HCT116 (cell line): ENCODE measurements at places on chromosomes 4 and X.

DNA sequence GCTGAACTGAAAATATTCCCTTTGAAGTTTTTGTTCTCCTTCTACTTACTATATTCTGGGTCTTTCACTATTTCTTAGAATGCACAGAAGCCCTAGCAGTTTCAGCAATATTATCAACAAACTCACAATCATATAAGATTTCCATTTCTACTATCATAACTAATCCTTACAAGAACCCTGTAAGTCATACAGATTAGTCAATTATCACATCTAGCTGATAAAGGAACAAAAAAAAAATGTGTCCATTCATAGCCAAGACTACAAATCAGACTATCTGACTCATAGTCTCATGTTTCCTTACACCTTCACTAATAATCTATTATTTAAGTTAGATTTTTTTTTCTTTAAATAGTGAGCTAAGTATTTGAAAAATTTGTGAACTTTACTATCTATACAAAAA is 72.5 kb downstream of the LRBA start:
- no peak overlapping the region for H3K27ac ChIP-seq
- H3K27me3 ChIP-seq = no peaks in the 10 kb centered on the region
- H3K36me3 ChIP-seq = no peaks in the 10 kb centered on the region
- H3K4me1 ChIP-seq = peaks cover 13% of the 10 kb centered on the region
- no peak overlapping the region for H3K4me3 ChIP-seq

DNA sequence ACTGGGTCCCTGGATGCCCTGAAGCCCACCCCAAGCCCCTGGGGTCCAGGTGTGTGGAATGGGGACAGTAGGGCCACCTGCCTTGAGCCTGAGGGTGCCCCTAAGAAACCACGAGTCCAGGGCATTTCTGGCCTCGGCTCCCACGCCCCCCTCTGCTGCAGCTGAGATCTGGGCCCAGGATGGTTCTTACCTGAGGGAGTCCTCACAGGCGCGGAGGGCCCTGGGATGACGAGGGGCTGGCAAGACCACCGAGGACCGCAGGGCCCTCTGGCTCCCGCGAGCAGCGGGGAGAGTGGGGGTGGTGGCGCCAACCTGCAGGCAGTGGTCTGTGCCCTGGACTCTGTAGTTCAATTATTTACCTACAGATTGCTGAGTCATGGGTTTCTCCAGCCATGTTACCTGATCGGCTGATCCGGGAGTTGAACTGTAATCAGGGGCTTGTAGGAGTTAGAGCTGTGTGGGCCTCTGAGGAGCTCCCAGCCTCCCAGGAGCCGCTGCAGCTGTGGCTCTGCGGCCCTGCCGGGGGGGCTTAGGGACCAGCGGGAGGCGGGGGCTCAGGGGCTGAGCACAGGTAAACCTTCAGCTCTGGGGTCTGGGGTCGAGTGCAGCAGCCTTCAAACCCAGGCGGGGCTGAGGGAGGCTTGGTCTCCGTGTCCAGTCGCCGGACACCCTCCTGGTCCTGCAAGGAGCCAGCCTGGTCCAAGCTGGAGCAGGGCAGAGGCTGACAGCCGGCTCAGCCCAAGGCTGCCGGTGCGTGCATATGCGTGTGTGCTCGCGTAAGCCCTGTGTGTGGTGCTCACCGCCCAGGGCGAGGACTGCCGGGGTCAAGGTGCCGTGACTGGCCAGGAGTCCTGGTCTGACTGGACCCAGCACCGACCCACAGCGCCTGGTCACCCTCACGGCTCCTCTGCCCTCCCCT is at the start of gene SLC26A1:
SLC26A1 (minus strand) TSS at position 294 of the 919 bp plus-strand sequence. CDS start 1,701 bp downstream, outside the sequence.
- peak within 1 kb of the TSS; percentile 53 for H3K27ac ChIP-seq
- peak within 1 kb of the TSS; percentile 28; the same call in 1 of the 2 replicates for H3K4me3 ChIP-seq
- H3K4me1 ChIP-seq = peaks cover 14% of the 10 kb centered on the region

DNA sequence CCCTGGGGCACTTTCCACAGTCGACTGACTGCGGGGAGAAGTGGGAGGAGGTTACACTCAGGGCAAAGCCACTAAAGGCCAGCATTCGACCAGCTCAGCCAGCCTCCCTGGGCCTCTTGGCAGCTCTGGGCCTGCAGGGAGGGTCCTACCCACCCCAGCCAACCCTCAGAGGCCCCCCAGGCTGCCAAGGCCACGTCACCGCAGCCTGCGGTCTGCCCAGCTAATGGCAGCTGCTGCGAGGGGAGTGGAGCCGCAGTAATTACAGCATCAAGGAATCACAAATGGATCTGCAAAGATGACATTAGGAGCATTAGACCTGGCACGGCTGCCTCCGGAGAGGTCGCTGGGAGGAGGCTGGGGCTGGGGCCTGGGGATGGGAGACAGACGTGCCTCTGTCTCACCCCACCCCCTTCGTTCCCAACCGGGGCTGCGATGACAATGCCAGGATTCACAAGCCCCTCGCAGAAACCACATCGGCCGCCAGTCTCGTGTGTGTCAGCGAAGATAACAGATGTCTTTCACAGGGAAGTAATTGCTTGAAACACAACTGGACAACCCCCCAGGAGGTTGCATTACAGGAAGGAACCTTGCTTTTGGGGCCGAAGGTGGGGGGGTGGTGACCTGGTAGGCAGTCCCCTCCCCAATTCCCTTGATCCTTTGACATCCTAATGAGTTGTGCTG is 367.6 kb downstream of the BCOR start:
- H3K36me3 ChIP-seq = no peaks in the 10 kb centered on the region
- H3K4me1 ChIP-seq = peaks cover 8% of the 10 kb centered on the region
- H3K27me3 ChIP-seq = no peaks in the 10 kb centered on the region
- no peak overlapping the region for H3K4me3 ChIP-seq

GRCh38 chr4:118743867-118744266 is 58.7 kb downstream of the METTL14 start:
- H3K4me1 ChIP-seq = no peaks in the 10 kb centered on the region
- no peak for DNase-seq
- peaks cover 10% of the 10 kb centered on the region; the same call in 1 of the 2 replicates for H3K36me3 ChIP-seq
- H3K4me3 ChIP-seq = no peak overlapping the region
- H3K27me3 ChIP-seq = no peaks in the 10 kb centered on the region

- H3K4me3 ChIP-seq = no peak overlapping the region
- no peaks in the 10 kb centered on the region for H3K36me3 ChIP-seq
- no peaks in the 10 kb centered on the region for H3K27me3 ChIP-seq
- no peak for DNase-seq
Measured at GRCh38 chrX:71216485-71216884, 6.5 kb upstream of the GJB1 start.

GRCh38 chr4:135268369-135268768 is 1066.8 kb upstream of the PABPC4L start:
- no peak for DNase-seq
- no peaks in the 10 kb centered on the region for H3K4me1 ChIP-seq
- no peak overlapping the region for H3K27ac ChIP-seq
- no peaks in the 10 kb centered on the region for H3K27me3 ChIP-seq
- H3K36me3 ChIP-seq = no peaks in the 10 kb centered on the region

DNA sequence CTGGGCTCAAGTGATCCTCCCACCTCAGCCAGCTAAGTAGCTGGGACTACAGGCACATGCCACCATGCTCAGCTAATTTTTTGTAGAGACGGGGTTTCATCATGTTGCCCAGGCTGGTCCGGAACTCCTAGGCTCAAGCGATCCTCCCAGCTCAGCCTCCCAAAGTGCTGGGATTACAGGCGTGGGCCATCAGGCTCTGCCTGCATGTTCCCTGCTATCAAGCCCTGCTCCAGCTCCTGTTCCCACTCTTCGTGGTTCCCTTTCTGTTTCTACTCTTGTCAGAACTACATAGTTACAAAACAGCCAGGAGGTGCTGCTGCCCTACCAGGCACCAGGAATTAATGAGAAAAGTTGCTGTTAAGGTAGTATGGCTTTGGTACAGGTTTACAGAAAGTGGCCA is 8.7 kb downstream of the TIMP1 start:
- no peak overlapping the region for H3K27ac ChIP-seq
- H3K36me3 ChIP-seq = no peaks in the 10 kb centered on the region; the same call in 1 of the 2 replicates
- H3K4me1 ChIP-seq = no peaks in the 10 kb centered on the region
- no peaks in the 10 kb centered on the region for H3K27me3 ChIP-seq

DNA sequence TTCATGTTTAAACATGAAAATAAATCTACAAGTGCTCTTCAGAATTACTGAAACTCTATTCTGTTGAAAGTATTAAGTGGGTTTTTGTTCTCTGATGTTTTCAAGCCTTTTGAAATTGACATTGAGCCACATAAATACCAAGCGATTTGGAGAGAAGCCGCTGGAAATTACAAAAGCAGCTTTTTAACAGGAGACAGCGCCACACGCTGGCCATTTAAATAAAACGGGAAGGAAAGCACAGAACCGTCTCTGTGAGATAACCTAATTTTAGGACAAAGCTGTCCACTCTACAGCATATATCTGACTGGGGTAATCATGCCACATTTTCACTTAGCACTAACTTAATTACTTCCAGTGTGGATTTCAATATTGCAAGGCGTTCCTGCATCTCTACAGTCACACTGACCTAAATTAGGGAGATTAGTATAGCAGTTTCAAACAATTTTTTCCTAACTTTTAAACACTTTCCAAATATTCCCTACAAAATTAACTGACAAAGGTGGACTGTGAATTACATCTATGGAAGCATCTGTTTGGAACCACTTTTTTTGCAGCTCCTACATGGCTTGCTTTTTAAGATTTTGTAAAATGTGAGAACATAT is 6.8 kb upstream of the ANOS1 start:
- no peaks in the 10 kb centered on the region for H3K27me3 ChIP-seq
- no peak overlapping the region for H3K27ac ChIP-seq
- H3K36me3 ChIP-seq = no peaks in the 10 kb centered on the region
- no peak for DNase-seq
- H3K4me3 ChIP-seq = no peak overlapping the region

DNA sequence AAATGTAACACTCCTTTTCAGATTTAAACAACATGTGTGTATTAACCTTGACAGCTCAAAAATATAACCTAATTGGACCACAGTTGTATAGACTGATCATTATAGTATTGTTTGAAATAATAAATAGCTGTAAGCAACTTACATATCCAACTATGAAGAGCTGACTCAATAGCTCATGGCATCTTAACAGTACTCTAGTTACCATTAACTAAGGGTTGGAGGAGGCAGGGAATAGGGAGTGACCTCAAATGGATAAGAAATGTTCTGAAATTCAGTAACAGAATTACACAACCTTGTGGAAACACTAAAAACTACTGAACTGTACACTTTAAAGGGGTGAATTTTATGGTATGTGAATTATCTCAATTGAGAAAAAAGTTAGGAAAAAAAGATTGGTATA is 136.5 kb upstream of the CPEB2 start:
- H3K4me3 ChIP-seq = no peak overlapping the region
- DNase-seq = no peak
- no peaks in the 10 kb centered on the region for H3K36me3 ChIP-seq
- H3K4me1 ChIP-seq = no peaks in the 10 kb centered on the region

- H3K4me1 ChIP-seq = no peaks in the 10 kb centered on the region
- H3K27ac ChIP-seq = no peak overlapping the region
- H3K36me3 ChIP-seq = no peaks in the 10 kb centered on the region
- no peak for DNase-seq
Measured at GRCh38 chr4:20391198-20391597, 139.5 kb downstream of the SLIT2 start.

- H3K27me3 ChIP-seq = 0 out of 2 replicates have a peak, but pooled peaks cover 2% of the 10 kb centered on the region
- no peak for DNase-seq
- no peak overlapping the region for H3K4me3 ChIP-seq
- no peaks in the 10 kb centered on the region for H3K36me3 ChIP-seq
- no peaks in the 10 kb centered on the region for H3K4me1 ChIP-seq
- H3K27ac ChIP-seq = no peak overlapping the region
Measured at GRCh38 chrX:104427693-104428092, 138.3 kb upstream of the IL1RAPL2 start.

GRCh38 chrX:4675686-4676300 is 962.3 kb upstream of the PRKX start:
- H3K36me3 ChIP-seq = no peaks in the 10 kb centered on the region
- no peak overlapping the region for H3K27ac ChIP-seq
- H3K4me3 ChIP-seq = no peak overlapping the region
- DNase-seq = no peak
- H3K4me1 ChIP-seq = no peaks in the 10 kb centered on the region

- no peak for DNase-seq
- H3K4me1 ChIP-seq = no peaks in the 10 kb centered on the region
- H3K27me3 ChIP-seq = no peaks in the 10 kb centered on the region
- no peaks in the 10 kb centered on the region for H3K36me3 ChIP-seq
Measured at GRCh38 chrX:16986169-16986568, 39.7 kb downstream of the REPS2 start.

GRCh38 chr4:26127851-26128337 is 192.9 kb upstream of the RBPJ start:
- no peaks in the 10 kb centered on the region for H3K4me1 ChIP-seq
- H3K27ac ChIP-seq = no peak overlapping the region
- no peaks in the 10 kb centered on the region for H3K36me3 ChIP-seq
- H3K4me3 ChIP-seq = no peak overlapping the region
- H3K27me3 ChIP-seq = no peaks in the 10 kb centered on the region

DNA sequence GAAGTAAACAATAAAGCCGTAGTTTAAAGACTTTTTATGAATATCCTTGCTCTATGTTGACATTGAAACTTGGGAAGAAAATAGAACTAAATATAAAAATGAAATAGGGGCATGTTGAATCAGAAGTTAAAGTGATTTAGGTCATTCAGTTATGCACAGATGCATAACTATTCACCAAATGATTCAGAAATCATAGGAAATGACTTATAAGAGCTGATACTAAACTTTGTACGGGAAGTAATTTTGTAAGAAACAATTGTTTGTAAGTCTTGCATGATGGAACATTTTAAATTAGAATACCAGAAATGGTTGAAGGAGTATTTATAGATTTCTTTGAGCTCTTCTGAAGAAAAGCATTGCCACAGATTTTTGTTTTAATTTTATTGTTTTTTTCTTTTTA is 246.5 kb downstream of the CPE start:
- no peak overlapping the region for H3K4me3 ChIP-seq
- no peaks in the 10 kb centered on the region; the same call in 1 of the 2 replicates for H3K4me1 ChIP-seq
- H3K27me3 ChIP-seq = no peaks in the 10 kb centered on the region

DNA sequence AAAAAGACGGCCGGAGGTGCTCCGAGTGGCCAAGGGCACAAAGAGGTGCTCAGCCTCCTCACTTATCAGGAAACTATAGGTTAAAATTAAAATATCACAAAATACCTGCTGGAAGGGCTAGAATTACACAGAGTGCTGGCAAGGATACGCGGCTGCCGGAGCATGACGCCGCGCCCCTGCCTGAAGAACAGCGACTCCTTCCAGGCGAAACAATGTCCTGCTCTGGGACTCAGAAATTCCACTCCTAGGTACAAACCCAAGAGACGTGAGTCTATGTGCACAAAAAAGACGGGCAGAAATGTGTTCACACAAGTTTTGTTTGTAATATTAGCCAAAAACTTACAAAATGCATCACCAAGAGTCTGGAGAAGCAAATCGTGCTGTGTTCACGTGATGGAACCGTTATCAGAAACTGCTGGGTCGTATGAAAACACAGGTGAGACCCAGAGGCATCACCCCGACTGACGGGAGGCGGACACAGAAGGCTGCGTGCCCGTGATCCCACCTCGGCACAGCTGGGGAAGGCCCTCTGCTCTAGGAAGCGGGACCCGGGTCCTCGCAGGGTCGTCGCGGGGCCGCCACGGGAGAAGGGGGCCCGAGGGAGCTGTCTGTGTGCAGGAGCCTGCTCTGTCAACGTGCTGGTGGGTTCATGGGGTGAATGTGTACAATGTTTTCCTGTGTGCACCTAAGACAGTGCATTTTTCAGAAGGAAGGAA is 27.6 kb downstream of the CTBP1 start:
- peaks cover 30% of the 10 kb centered on the region for H3K36me3 ChIP-seq
- no peak for DNase-seq
- no peak overlapping the region for H3K4me3 ChIP-seq
- H3K27ac ChIP-seq = no peak overlapping the region
- H3K27me3 ChIP-seq = no peaks in the 10 kb centered on the region
